ENCODE measurements at places on chromosomes 6 and 20.

- DNase-seq: no peak
Measured at GRCh38 chr20:57849521-57850215, 139.9 kb upstream of the PMEPA1 start.

GRCh38 chr6:76742919-76743318 is 670.5 kb upstream of the IMPG1 start:
- DNase-seq: no peak

DNA sequence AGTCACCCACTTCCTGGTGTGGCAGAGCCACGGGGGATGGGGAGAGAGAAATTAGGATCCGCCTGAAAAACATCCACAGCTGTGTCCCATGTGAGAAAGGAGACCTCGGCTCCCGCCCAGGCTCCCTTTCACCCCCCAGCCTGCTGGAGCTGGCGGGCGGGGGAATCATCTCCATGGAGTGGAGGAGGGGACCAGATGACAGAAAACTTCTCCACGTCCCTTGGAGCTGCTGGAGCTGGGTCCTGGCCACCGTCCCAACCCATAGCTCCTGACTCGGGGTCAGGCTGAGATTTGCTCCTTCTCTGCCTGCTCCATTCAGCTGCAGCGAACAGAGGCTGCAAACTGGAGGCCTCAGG is 113.8 kb downstream of the CEBPB start:
- no peak for DNase-seq

DNA sequence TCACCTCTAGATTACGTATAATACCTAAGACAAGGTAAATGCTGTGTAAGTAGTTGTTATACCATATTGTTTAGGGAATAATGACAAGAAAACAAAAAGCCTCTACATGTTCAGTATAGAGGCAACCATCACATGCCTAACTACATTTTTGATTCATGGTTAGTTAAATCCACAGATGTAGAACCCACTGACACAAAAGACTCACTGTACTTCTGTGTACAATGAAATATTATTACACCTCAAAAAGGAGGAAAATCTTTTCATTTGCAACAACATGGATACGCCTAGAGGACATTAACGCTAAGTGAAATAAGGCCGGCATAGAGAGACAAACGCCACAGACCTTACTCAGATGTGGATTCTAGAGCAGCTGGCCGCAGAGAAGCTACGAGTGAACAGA is 50.5 kb downstream of the NINL start:
- DNase-seq: no peak

GRCh38 chr6:154433477-154434241 is 76.8 kb downstream of the CNKSR3 start:
- DNase-seq: no peak

DNA sequence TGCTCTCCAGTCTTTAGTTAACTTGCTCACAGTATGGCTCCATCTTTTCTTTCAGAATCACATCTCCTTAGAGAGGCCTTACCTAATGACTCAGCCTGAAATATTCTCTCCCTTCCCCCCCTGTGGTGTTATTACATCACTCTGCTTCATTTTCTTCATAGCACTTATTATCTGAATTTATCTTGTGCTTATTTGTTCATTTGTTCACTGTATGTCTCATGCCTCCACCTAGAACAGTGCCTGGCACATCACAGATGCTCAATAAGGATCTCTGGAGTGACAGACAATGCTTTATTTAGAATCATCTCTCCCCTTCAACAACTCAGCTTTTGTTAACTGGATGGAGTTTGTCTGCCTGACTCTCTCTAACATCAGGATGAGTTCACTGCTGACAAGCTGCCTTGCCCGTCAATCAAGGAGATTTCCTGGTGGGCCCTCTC is 96.6 kb upstream of the MAN1A1 start:
- no peak for DNase-seq

GRCh38 chr6:30810813-30811339 is 66.5 kb upstream of the IER3 start:
- DNase-seq: no peak

DNA sequence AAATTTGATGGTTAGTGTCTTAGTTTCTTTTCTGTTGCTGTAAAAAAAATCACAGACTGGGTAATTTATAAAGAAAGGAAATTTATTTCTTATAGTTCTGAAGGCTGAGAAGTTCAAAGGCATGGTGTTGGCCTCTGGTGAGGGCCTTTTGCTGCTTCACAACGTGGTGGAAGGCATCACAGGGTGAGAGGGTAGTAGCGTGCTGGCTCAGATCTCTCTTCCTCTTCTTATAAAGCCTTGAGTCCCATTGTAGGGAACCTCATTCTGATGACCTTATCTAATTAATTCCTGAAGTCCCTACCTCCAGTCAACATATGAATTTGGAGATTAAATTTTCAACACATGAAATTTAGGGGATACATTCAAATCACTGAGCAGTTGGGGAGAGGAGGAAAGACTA is 62.0 kb downstream of the ARID1B start:
- DNase-seq: no peak

- DNase-seq: no peak
Measured at GRCh38 chr20:60254901-60255411, 296.7 kb downstream of the CDH26 start.

DNA sequence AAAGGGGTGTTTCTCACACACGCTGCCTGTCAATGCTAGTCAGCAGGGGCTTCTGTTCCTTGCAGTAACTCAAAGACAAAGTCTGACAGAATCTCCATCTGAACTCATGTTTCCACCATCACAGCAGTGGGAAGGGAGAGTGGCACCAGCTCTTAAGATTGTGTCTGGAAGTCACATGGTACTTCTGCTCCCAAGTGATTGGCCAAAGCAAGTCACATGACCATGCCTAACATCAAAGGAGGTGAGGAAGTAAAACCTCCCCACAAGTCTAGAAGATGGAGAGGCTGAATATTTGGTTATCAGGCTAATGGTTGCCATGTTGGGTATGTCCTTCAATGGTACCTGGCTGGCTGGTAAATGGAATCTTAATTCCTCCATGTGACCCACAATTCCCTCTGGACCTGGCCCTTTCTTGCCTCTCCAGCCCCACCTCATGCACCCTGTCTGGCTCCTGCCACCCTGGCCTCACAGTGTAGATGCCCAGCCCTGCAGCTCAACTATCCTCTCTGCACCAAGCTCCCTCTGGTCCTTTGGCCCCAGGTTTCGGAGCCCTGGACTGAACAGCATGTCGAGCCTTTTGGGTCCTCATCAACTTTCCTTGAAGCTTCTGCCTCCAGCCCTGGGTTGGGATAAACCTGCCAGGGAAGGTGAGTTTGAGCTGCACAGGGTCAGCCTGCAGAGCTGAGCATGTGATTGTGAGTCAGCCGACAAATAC is 51.0 kb upstream of the PMEPA1 start:
- no peak for DNase-seq

- DNase-seq: no peak
Measured at GRCh38 chr6:39769012-39769411, 23.2 kb upstream of the DAAM2 start.

GRCh38 chr6:150325066-150325772 is 43.6 kb upstream of the IYD start:
- DNase-seq: no peak

GRCh38 chr6:37582306-37582705 is 82.6 kb upstream of the CCDC167 start:
- DNase-seq: no peak

GRCh38 chr6:156848123-156848522 is 70.9 kb downstream of the ARID1B start:
- no peak for DNase-seq

DNA sequence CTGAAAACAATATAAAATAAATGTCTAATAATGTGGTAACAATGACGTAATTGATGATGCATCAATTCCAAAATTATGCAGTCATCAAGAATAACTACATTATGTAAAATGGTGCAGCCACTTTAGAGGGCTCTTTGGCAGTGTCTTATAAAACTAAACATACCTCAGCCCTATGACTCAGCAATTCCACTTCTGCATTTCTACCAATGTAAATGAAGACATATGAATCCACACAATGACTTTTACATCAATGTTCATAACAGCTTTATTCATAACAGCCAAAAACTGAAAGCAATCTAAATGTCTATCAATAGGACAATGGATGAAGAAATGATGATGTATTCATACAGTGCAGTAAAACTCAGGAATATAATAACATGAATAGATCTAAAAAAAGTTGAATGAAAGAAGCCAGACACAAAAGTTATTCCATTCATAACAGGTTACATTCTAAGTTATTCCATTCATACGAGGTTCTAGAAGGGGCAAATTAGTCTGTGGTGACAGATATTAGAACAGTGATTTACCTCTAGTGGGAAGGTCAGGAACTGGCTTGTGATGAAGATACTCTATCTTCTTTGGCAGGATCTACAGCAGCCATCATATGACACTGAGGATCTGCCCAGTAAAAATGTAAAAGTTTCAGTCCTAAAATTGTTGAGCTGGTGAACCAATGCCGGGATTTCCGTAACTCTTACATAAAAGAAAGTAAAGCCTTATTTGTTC is 396.1 kb downstream of the PLCB1 start:
- DNase-seq: no peak

DNA sequence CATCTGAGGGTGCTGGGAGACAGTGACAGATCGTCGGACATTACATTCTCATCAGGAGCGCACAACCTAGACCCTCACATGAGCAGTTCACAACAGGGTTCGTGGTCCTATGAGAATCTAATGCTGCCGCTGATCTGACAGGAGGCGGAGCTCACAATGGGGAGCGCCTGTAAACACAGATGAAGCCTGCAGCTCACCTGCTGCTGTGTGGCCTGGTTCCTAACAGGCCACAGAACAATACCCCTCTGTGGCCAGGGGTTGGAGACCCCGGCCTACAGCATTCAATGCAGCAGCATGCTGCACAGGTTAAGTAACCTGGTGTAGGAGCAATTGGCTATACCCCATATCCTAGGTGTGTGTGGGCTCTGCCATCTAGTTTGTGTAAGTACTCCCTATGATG is 19.5 kb downstream of the ANKRD60 start:
- DNase-seq: no peak

DNA sequence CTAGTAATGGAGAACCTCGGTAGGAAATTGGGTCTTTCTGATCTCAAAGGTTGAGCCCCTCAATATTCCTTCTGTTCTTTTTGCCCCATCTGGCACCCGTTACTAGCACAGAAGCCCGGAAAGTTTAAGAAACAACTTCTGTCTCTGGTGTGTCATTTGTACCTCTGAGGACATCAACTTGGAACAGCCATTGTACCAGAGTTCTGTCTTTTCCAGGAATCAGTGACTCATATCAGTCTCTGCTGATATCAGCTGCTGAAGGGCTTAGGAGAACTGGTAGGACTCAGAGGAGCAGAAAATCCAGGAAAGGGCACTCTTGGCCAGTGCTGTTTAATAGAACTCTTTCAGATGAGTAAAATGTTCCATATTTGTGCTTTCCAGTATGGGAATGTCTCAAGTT is 78.3 kb upstream of the CHD6 start:
- no peak for DNase-seq

GRCh38 chr6:36508532-36508931 is 38.7 kb downstream of the STK38 start:
- DNase-seq: no peak

- no peak for DNase-seq
Measured at GRCh38 chr6:33254591-33254990, 17.1 kb downstream of the VPS52 start.

DNA sequence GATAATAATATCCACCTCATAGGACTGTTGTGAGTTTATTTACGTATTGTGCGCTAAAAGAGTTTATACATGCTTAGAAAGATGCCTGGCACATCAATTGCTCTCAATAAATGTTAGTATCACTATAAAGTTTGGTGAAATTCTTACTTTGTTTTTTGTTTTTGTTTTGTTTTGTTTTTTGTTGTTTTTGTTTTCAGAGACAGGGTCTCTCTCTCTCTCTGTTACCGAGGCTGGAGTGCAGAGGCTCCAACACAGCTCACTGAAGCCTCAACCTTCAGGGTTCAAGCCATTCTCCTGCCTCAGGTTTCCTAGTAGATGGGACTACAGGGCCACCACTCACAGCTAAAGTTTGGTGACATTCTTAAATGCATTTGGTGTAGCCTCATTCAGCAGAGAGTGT is 32.2 kb upstream of the BTN3A2 start:
- no peak for DNase-seq

DNA sequence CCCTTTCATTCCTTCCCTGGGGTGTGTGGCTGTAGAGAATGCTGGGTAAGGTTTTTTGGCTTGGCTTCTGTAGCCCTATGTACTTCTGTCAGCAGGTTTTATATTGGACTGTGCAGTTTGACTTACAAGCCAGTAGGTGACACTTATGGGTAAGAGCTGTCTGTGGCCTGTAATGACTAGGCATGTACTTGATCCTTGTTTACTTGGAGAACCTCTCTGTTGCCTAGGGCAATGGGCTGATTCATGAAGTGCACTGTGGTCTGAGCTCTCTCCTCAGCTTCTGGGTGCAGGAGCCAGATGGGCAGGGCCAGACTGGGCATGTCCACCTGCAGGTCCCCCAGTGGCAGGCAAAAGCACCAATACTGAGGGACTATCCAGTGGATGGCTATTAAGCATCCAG is 544.6 kb downstream of the ADGRB3 start:
- DNase-seq: no peak

DNA sequence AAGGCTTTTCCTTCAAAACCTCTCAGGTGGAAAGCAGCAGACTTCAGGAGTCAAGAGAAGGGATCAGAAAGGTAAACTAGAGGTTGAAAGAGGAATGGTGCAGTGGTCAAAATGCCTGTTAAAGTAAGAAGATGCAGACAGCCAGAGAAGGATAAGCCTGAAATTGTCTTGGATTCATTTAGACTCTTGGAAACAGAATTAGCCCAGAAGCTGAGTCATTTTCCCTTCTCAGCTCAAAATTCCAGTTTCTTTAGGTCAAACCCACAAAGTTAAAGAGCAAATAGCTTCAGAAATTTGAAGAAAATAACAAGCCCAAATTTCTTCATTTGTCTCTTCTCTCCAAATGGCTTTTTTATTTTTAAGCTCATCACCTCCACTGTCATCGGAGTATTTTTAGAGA is 73.9 kb downstream of the DHX35 start:
- DNase-seq: no peak

- peak; percentile 16 for DNase-seq
Measured at GRCh38 chr20:25865715-25866656, 169.3 kb upstream of the ZNF337 start.

Data from T-helper 22 cell (primary cell).